Myocyte (in vitro differentiated cells): ENCODE measurements at places on chromosomes 16 and 17. TPM values are rescaled to one million over a fixed set of nuclear protein-coding genes. Genes with fewer than 3 reads are reported as not detected.

- DNase-seq: peak; percentile 73
Observed at GRCh38 chr16:11677451-11677951, 9.2 kb downstream of the SNN start.

DNA sequence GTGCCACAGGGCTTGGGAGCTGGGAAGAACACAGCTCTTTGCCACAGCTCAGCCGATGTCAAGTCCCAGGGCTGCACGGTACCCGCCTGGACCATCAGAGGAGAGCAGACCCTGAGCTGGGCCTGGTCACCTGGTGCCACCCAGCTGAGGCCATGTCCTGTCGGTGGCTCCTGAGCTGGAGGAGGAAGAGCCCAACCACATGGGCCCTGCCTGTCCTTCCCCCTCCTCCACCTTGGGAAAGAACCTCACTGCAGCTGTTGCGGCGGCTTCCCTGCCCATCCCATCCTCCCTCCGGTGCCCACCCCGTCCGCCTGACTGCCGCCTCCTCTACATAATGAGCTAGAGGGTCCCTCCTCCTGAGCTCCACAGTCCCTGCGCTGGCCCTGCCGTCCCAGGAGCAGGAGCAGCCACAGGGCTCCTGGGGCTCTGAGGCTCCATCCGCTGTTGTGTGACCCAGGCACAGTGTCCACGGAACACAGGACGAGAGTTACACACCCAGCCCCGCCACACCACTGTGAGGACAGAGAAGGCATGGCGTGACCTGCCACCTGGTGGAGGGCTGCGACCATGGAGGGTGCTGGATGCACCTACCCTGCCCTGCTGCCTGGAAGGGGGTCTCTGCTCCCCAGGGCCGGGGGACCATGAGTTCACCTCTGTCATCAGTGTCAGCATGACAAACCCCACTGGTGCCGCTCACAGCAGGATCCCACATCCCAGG is 21.4 kb upstream of the CHMP6 start:
- DNase-seq: peak; percentile 91

DNA sequence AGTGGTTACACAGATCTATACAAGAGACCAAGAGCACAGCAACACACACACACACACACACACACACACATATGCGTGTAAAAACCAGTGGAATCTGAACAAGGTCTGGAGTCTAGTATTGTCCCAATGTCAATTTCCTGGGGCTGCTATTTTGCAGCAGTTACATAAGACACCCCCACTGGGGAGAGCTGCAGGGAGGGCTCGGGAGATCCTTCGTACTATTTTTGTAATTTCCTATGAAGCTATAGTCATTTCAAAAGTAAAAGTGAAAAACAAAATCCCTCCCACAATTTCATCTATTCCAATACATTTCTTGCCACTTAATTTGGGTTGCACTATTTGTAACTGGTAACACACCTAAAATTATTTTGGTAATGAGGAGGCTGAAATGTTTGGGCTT is 68.5 kb downstream of the C16orf95 start:
- no peak for DNase-seq

DNA sequence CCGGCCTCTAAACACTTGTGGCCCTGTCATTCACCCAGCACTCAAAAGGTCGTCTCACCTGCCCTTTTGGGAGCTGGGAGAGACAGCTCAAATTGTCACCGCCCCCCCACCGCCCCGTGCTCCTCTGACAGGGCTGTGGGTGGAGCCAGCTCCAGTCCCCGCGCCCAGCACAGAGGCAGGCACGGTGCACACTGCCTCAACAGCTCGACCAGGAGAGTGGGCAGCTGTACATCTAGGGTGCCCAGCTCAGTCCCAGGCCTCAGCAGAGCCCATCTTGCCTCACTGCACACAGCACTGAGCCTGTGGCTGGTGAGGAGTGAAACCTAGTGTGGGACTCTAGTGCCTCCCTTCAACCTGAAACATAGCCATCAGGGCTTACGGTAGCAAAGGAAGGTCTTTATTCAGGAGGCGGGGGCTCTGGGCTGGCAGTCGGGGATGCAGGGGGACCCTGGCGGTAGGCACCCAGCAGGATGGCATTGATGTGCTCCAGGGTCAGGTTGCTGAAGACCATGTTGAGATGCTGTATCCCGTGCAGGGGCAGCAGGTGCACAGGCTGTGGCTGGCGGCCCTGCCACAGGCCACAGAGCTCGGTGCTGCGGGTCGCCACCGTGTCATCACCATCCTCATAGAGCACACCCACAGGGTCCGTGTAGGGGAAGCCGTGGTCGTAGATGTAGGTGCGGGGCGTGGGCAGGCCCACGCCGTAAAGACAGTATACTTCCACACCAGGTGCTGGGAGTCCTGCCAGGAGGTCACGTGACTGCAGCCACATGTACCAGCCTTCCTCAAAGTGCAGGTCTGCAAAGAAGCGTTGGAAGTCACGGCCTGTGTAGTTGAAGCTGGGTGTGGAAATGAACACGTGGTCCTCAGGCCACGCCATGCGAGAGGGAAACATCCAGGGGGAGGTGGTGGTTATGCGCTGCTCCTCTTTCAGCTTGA is 3.1 kb upstream of the PSMB10 start:
- peak; percentile 36 for DNase-seq

Gene HOXB3
- 8.3 and 8.4 TPM in 2 replicates for total RNA-seq
